ENCODE measurements at places on chromosomes 12 and 14.
A peak's percentile ranks its signal among the peaks of the same experiment; 100 is the strongest.

DNA sequence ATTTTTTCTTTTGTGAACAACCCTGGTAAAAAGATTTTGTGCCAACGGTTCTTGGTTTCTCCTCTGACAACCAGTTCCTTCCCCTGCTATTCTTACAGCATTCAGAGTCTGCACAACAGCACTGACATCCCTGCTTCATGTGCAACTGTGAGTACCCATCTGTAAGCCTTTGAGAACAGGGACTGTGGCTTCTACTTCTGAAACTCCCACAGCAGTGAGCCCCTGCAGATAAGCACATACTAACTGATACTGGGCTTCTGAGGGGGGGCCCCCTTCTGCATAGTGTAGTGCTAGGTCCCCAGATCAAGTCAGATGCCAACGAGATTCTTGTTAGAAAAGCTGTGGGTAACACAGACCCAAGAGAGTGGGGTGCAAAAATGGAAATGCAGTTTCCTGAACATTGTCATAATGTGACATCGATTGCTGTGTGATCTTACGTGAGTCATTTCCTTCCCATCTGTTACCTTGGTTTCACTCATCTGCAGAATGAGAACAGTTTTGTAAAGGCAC lies 11.1 kb upstream of the NINJ2 start:
- peak; percentile 29 for DNase-seq

GRCh38 chr12:40171066-40171465 lies 53.7 kb upstream of the LRRK2 start:
- DNase-seq, result no peak

DNA sequence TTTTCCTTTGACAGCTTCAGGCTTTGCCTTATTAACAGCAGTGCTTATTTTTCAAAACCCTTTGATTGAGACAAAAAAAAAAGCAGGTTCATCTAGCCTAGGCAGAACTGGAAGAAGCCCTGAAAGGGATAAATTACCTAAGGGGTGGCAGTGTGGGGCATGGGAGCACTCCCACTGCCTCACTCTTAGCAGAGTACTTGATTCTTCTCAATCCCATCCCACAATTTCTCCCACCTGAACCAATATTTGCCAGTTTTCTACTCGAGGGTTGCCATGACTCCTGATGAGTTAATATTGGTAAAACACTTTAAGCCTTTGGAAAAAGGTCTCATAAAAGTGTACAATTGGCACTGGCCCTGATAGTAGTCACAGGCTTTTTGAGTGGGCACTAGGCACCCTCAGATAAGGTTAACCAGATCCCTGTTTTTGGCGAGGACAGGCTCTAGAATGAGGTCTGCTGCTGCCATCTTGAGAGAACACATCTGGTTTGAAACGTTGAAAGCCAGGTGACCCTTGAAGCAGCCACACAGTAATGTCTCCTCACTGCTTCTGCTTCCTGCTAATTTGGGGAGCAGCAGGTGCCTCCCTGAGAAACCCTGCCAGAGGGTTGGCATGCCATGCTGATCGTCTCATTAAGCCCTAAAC lies 320.0 kb downstream of the RAD51B start:
- no peak for DNase-seq

DNA sequence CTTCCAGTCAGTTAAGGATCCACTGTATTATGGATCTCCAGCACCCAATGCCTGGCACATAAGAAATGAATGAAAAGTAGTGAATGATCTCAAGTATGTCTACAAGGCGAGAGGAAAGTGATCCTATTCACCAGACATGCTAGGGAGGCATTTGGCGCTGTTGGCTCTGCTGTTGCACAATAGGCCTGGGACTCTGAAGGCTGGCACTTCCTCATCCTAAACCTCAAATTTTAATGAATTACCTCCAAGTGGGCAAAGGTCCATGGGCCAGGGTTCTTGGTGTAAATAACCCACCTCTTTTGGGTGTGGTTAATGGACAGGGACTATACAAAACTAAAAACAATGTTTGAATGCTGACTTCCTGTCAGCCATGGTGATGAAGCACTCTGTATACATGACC lies 173.4 kb upstream of the PZP start:
- peak; percentile 52 for DNase-seq

DNA sequence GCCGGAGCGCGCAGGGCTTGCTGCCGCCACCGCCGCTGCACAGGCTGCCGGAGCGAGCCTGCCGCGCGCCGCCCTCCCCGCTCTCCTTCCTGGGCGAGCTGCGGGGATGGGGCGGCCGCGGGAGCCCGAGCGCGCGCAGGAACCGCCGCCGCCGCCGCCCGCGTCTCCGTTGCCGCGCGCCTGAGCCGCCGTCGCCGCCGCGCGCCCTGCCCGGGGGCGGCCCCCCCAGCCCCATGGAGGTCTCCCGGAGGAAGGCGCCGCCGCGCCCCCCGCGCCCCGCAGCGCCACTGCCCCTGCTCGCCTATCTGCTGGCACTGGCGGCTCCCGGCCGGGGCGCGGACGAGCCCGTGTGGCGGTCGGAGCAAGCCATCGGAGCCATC lies 352 bp downstream of the PLXNC1 start:
- DNase-seq, result no peak

DNA sequence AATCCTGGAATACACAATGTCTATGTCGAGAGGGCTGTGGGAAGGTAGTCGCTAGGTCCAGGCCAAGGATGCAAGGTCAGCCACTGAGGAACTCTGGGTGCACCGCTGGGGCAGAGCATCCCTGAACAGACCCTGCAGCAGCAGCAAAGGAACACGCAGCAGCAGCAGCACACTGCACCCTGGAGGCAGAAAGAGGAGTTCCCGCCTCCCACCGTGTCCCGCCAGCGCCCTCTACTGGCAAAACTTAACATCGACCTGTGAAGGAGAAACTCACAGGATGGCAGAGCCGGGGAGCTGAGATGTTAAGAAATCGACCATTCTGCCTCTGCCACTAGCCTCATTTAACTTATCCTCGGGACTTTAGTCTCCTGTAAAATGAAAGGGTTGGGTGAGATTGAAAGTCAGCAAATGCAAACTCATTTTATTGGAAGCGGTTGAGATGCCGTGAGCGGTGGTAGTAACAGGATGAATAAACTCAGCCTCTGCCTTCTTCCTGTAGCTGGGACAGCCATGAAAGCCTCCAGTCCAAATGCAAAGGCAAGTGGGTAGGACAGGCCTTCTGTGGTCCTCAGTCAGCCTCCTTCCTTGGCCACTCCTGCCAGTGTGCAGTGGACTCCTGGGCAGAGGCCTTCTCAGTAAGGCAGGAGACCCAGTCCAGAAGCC lies 45.6 kb downstream of the STAB2 start:
- DNase-seq, result peak; percentile 89

DNA sequence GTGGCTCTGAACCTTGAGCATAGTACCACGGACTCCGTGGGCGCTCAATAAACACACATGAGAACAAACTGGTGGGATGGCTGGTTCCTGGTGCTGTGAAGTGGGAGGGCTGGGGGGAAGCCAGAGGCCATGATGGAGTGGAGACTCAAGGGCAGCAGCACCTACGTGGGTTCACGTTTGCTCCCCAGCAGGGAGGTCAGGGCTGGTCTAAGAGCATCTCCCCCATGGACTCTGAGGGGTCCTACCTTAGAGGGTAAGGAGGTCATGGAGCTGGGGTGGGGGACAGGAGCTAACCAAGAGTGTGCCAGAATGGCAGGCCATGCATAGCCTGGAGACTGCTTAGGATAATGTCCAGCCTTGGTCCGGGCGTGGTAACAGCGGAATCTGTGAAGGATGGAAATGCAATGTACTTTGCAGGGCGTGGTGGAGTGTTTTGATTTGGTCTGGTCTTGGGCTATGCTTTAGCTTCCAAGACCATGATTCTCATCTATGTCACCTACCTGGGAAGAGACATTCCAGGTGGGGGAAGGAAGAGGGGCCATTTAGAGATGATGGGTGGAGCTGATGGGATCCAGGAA lies 103.0 kb downstream of the PRMT8 start:
- no peak for DNase-seq

DNA sequence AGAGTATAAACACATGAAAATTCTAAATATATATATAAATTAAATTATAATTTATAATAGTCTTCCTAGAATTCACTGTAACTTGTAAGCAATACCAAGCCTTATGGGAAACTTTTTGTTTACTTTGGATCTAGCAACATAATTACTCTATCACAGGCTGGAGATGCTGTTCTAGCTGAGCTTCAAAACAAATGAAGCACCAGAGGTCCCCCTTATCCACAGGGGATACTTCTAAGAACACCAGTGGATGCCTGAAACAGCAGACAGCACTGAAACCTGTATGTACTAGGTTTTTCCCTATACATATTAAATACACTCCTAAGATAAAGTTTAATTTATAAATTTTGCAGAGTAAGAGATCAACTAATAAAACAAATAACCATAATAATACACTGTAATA lies 96.6 kb downstream of the CDK17 start:
- peak; percentile 37 for DNase-seq

- DNase-seq, result no peak
Measured at GRCh38 chr14:35051796-35052195, 5.7 kb downstream of the FAM177A1 start.

- DNase-seq, result no peak
Measured at GRCh38 chr14:24670594-24670993, 36.6 kb upstream of the GZMB start.

DNA sequence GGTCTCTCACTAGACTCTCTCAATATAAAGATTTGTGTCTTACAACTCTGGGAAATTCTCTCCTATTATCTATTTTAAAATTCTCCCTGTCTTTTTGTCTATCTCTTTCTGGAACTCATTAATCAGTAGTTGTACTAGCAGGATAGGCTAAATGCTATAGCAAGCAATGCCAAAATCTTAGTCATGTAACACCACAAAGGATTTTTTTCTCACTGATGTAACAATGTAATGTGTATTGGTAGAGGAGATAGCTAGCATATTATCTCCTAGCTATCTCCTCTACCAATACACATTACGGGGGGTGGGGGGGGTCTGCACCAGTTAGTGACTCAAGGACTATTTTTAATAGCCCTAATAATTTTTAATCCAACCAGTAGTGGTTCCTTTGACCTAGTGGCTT lies 225.4 kb downstream of the KLHL28 start:
- peak; percentile 6 for DNase-seq

DNA sequence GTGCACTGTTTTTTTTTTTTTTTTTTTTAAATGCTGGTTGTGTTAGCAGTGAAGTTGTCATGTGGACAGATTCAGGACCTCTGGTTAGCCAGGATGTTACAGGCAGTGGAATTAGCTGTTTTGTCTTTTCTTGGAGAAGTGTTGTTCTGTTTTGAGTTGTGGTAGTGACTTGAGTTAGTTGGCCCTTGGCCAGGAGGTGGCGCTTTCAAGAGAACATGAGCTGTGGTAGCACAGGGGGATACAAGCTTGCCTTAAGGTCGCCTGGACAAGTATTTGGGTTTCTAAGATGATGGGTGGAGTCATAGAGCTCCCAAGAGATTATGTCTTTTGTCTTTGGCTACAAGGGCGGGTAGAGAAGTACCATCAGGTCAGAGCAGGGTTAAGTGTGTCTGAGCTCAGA lies 33.3 kb upstream of the CCDC198 start:
- DNase-seq, result no peak

DNA sequence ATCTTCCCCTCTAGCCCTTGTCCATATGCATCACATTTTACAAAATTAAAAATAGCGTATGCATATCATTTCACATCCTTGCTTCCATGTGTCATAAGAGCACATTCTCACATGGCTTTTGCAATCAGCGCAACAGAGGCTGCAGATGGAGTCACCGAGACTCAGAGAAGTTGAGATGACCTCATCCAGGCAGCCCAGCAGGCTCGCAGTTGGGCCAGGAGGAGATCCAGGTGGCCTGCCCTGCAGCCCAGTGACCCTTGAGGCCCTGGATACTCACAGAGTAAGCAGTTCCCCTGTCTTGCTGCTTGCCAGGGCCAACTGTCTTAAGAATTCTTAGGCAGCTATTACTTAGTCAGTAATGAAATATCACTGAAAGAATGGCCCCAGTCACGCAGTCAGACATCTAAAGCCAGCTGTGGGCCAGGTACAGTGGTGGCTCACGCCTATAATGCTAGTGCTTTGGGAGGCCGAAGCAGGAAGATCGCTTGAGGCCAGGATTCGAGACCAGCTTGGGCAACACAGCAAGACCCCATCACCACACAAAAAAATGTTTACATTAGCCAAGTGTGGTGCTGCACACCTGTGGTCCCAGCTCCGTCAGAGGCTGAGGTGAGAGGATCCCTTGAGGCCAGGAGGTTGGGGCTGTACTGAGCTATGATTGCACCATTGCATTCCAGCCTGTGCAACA lies 9.1 kb downstream of the CAMKK2 start:
- no peak for DNase-seq

- no peak for DNase-seq
Measured at GRCh38 chr14:91387951-91388381, 29.7 kb downstream of the CCDC88C start.

- no peak for DNase-seq
Measured at GRCh38 chr12:47238669-47239114, 158.9 kb upstream of the AMIGO2 start.

GRCh38 chr12:59080101-59080500 lies 159.8 kb upstream of the LRIG3 start:
- DNase-seq, result no peak

DNA sequence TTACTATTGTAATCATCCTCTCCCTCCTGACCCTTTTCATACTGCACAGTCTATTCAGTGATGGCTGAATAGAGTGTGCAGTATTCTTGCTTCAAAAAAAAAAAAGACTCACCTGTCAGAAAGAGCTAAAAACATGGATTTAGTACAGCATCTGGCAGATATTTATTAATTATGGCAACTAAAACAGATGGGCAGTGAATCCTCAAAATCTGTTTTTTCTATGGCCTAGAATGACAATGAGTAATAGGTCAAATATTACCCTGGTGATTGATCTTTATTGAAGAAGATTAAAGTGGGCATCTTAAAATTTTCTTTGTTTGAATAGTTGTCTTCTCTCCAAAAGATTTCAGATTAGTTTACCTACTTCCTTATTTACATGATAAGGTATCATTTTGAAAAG lies 543.6 kb downstream of the FOXG1 start:
- DNase-seq, result no peak

- DNase-seq, result no peak
Measured at GRCh38 chr12:116719731-116720528, 17.9 kb downstream of the SPRING1 start.

GRCh38 chr14:105919458-105920150 lies 393.2 kb downstream of the TMEM121 start:
- no peak for DNase-seq

- DNase-seq, result no peak
Measured at GRCh38 chr12:103676893-103677292, 89.8 kb downstream of the STAB2 start.

- peak; percentile 51 for DNase-seq
Measured at GRCh38 chr12:19440916-19441315, 1.6 kb downstream of the AEBP2 start.

GRCh38 chr14:65096323-65097089 lies 5.8 kb downstream of the MAX start:
- peak; percentile 87 for DNase-seq

GRCh38 chr12:119296535-119296934 lies 38.0 kb upstream of the CCDC60 start:
- DNase-seq, result no peak

GRCh38 chr12:67523538-67523937 lies 125.0 kb upstream of the DYRK2 start:
- no peak for DNase-seq

DNA sequence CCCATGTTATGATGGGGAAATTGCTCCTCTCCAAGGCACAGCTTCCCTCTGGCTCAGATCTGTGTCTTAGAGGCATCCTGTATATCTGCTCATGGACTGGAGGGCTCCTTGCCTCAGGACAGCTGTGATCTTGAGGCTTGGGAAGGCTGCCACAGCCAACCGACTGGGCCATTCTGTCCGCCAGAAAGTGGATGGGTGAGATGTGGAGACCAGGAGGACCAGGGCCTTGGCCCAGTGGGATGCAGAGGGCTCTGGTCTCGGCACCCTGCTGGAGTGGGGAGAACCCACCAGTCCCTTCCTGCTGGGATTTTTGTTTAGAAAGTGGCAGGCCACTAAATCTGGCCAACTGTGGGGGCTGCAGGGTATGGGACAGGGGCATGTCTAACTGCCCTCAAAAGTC lies 148.6 kb downstream of the CALM1 start:
- no peak for DNase-seq
